ENCODE measurements at places on chromosomes 7 and 10.

DNA sequence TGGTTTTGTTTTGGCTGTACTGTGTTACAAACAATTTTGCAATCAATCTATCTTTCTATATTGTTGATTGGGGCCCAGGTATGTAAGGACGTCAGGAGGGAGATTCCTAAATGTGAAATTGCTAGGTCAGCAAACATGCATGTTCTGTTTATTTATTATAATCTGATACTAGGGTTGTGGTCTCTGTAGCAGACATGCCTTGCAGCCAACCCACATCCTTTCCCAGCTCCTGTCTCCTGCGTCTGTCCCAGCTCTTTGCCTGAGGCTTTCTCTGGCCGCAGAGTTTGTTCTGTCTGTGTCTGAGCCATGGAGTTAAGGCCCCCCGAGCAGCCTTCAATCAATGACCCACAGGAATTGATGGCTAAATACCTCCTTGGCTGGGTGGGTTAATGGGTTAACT, 124.0 kb upstream of the ZEB1 start:
- DNase-seq: no peak

GRCh38 chr7:76294344-76295024, 8.0 kb upstream of the HSPB1 start:
- peak; percentile 91 for DNase-seq

DNA sequence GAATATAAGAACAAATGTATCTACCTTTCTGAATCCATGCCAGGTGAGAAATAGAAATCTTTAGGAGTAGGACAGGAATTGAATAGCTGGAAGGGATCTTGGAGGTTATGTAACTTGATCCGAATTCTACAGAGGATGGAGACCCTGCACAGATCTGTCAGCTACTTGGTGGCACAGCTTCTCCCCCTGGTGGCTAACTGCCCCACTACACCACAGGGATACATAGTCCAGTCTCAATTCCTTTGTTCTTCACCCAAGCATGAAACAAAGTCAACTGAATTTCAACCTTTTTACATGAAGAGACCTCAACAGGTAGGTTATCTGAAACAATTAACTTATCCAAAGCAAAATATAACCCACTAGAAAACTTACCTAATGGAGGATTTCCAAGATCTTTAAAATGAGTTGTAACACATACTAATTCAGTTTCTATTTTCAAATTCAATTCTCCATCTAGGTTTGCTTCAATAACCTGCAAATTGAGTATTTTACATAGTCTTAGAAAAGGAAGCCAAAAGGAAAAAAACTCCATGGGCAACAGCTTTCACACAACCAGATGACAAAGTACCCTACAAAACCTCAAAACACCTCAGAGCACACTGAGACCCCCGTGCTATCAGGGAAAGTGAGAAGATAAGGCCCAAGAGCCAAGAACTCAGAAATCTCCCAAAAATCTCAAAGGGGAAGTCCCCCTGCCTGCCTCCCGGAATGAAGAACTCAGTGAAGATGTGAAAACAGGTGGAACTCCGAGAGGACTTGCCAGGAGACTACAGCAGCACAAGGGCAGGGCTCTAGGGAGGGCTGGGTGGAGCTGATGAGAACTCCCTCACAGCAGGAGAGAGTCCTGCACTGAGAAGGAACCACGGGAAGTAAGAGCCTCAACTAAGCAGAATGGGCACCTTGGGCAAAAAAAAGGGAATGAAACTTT, 10.3 kb downstream of the HUS1 start:
- no peak for DNase-seq

DNA sequence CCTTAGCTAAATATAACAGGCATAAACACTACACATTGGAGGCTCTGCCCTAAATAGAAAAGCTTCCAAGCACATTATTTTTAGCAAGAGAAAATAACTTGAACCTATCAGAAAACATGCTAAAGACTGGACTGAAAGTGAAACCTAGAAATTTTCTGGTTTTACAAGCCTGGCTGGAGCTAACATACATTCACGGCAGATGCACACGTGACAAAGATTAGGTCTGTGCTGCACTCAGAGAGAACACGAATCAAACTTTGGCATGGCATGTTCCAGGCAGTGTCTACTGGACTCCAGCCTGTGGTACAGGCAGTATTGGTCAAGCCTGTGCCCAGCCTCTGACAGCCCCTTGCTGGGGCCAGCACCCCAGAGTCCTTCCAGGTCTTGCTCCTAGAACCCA, 94.1 kb upstream of the PCBD1 start:
- DNase-seq: no peak

GRCh38 chr10:21372651-21373410, 152.7 kb downstream of the SKIDA1 start:
- no peak for DNase-seq

DNA sequence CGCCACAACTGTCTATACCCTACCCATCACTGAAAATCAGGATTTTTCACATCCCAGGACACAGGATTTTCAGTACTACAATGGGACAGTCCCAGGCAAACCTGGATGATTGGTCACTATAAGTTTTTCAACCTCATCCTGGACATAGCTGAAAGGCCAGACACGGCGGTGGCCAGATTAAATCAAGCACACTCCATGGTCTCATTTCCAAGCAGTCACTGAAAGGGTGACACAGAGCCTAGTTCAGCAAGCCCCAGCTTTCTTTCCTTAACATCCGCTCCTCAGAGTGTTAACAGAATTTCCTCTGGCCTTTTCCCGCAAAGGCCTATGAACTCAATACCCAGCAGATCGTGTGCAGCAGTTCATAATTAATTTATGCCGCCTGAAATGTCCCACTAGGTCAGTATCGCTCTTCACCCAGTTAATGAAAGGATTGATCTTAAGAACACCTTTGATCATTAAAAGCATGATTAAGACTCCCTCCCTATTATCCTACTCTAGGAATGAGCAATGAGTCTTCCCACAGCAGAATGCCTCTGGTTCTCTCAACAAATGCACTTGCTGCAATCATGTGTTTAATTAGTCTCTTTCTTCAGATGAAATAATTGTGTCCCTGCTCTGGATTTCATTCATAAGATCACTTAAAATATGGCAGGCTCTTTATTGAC, 104.0 kb upstream of the NANOS1 start:
- no peak for DNase-seq

GRCh38 chr7:116702046-116702785, 30.2 kb downstream of the MET start:
- DNase-seq: no peak

DNA sequence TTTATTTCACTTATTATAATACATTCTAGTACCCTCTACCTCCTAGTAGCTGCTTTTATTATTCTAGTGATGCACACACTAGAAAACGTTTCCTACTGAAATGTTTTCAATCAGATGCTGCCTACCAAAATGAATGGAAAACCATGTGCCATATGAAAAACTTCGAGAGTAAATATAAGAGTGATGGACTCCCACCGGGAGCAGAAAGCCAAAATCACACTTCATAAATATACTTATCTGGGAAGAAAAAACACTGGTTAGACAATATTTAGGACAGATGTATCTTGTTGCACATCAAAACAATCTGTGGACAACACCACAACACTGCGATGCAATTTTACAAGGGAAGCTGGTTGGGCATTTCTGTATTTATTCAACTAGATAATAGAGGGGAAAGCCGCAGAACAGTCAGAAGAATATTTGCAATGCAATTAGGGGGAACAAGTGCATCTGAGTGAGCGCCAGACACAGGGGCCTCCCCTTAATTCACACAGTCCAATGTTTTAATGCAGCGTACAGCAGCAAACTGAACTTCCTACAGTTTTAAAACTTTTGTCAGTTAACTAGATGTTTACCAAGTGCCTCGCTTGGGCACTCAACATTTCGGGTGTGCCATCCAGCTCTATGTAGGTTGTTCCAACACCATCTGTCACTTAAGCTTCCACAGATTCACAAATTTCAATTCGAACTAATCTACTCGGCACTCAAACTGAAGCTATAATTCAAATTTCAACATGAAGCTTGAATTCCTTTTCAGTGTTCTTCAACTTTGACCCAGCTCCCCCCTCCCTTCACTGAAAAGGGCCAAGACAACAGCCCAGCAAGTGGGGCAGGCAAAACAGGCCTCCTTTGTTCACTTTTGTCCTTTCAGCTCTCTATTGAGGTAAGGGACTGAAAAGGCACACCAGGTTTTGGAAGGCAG, 7.4 kb downstream of the NRCAM start:
- no peak for DNase-seq
